CD4-positive, alpha-beta T cell treated with Interleukin-17A for 4 hours (primary cell): ENCODE measurements at places on chromosomes 16 and 17.

DNA sequence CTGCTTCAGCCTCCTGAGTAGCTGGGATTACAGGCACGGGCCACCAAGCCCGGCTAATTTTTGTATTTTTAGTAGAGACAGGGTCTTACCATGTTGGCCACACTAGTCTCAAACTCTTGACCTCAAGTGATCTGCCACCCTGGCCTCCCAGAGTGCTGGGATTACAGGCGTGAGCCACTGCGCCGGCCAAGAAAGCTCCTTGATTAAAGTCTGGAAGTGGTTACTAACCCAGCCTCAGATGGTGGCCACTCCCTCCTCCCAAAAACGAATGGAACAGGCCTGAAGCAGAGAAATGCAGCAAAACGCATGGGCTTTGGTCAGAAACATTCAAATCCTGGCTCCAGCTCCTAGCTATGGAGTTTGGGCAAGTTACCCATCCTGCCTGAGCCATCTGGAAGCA is 11.3 kb downstream of the FKBP10 start:
- no peak for DNase-seq

DNA sequence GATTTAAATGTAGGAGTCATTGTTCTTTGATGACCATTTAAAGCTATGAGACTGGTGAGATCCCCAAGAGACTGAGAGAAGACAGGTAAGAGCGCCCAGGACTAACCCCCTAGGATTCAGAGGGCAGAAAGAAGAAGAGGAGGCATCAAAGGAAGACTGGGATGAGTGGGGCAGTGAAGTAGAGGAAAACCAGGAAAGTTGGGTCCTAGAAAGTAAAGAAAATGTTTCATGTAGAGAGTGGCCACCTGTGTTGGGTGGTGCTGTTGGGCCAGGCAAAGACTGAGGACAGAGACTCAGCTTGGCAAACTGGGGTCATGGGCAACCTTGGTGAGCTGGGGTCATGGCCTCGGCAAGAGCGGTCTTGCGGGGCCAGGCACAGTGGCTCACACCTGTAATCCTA is 1.3 kb upstream of the HAP1 start:
- DNase-seq: no peak

DNA sequence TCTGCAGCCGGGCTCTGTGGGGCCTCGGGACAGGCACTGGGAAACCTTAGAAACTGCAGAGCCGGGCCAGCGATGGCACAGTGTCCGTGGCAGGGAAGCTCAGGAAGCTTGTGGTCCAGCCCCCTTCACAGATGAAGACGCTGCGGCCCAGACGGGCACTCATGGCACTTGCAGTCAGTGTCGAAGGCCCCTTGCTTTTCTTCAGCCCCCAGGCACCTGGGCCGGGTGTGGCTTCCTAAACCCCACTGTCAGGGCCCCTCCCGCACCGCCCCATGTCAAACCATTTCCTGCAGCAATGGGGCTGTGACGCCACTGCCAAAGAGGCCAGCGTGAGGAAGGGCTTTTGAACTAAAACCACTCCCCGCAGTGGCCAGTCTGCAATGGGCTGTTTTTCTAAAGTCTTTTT is 164.0 kb downstream of the LAT start:
- DNase-seq: peak; percentile 86

GRCh38 chr16:82991410-82991809 is 364.6 kb downstream of the CDH13 start:
- no peak for DNase-seq

DNA sequence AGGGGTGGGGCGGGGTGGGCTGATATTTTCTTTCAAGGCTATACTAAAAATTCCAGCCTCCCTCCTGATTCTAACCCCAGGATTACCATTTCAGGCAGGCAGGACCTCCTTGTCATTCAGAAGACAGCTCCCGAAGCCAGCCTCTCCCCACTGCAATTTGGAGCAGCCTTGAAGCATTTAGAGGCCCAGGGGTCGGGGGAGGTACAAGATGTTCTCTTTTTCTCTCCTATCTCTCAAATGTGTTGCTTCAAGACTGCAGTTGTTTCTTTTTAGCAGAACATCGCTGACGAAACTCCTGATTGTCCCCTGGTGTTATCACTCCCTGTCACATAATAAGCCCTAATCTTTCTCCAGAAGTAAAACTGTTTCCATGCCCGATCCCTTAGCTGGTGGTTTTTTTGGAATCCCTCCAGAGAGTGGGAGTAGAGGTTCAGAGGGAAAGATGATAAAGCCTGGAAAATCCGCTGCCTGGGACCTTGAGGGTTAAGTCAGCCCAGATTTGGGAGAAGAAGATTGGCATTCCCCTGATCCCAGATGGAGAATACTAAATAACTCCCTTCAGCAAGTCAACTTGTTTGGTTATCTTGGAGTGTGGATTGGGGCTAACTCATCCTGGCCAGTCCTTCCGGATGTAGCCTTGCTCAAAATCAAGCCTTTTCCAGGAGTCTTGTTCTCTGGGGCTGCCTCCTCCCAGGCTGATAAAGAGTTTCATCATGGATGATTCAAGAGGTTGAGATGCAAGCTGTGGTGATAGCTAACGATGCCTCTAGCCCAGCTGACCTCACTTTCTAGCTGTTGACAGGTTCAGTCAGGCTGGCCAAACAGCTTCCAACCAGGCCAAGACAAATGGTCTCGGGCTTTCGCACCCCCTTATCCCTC is 71.3 kb downstream of the SOX9 start:
- no peak for DNase-seq

DNA sequence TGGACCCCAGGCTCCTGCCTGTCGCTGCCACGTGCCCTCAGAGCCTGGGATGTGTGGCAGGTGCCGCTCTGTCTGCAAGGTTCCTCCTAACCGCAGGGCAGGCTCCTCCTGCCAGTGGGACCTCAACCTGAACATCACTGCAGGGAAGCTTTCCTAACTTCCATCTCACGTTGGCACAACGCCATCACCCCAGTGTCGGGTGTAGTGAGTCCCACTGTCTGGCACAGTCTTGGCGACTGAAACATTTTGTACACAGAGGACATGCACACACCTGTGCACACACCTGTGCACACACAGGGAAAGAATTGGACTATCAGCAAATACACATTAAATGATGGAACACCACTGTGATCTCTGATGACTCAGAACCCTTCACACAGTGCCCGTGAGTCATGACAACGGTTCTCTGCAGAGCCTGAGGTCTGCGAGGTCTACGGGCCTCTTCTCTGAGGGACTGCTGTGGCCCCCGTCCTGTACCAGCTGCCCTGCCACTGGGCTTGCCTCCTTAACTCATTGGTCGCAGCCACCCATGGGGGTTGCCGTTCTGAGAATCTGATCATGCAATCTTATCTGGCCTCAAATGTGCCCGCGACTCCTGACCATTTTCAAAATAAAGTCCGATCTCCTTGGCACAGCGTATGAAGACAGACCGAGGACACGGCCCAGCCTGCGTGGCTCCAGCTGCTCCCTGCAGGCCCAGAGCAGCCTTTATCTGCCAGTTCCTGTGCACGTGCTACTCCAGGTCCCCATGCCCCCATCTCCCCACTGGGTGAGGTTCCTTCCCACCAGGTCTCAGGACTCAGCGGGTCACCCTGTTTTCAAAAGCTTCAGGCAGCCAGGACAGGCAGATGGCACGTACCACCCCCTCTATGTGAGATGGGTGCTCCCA is 7.6 kb downstream of the CCDC57 start:
- peak; percentile 52 for DNase-seq

- DNase-seq: peak; percentile 49
Observed at GRCh38 chr17:50863221-50863843, 2.8 kb downstream of the TOB1 start.

- no peak for DNase-seq
Observed at GRCh38 chr17:5065227-5065744, 13.0 kb upstream of the ZFP3 start.

DNA sequence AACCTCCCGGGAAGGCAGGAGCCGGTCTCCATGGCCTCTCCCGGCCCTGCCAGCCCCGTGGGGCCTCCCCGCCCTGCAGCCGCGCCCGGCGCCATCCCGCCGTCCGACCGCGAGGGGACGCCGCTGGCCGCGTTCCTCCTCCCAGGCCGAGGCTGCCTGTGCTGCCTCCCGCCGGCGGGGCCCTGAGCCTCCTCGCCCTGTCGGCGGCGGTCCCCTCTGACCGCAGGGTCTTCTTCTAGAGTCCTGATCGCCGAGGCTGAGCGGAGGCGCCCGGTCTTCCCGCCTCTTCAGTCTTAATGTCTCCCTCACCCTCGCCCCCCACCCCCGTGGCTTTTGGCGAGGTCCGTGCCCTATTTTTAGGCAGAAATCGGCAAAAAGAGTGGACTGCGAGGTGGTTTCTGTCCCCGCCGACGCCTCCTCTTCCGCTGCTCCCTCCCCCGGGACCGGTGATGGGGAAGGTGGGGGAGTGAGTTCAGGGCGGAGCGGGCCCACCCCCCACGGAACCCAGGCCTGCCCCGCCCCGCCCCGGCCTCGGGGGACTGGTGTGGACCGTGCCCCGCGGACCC is 794 bp upstream of the CPNE7 start:
- peak; percentile 70 for DNase-seq

DNA sequence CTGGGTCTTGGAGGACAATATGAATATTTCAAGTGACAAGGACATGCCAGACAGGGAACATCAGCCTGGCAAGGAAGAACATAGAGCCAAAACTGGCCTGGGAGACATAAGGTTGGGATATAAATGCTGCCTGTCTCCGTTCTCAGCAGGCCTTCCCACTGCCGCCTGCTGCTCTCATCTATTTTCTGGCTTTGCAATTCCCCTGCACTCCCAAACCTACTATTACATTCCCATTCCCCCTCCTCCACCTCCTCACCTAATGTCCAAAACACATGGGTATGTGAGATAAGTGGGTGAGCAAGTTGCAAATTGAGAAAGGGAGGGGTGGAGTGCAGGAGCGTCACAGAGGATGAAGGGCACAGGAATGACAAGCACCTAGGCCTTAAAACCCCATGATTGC is 244.3 kb upstream of the CDH8 start:
- no peak for DNase-seq

DNA sequence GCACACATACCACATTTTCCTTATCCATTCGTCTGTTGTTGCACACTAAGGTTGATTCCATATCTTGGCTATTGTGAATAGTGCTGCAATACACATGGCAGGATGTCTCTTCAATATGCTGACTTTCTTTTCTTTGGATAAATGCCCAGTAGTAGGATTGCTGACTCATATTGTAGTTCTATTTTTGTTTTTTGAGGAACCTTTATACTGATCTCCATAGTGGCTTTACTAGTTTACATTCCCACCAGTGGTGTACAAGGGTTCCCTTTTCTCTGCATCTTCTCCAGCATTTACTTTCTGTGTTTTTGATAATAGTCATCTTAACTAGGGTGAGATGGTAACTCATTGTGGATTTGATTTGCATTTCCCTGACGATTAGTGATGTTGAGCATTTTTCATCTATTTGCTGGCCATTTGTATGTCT is 118.1 kb downstream of the STXBP4 start:
- DNase-seq: no peak

DNA sequence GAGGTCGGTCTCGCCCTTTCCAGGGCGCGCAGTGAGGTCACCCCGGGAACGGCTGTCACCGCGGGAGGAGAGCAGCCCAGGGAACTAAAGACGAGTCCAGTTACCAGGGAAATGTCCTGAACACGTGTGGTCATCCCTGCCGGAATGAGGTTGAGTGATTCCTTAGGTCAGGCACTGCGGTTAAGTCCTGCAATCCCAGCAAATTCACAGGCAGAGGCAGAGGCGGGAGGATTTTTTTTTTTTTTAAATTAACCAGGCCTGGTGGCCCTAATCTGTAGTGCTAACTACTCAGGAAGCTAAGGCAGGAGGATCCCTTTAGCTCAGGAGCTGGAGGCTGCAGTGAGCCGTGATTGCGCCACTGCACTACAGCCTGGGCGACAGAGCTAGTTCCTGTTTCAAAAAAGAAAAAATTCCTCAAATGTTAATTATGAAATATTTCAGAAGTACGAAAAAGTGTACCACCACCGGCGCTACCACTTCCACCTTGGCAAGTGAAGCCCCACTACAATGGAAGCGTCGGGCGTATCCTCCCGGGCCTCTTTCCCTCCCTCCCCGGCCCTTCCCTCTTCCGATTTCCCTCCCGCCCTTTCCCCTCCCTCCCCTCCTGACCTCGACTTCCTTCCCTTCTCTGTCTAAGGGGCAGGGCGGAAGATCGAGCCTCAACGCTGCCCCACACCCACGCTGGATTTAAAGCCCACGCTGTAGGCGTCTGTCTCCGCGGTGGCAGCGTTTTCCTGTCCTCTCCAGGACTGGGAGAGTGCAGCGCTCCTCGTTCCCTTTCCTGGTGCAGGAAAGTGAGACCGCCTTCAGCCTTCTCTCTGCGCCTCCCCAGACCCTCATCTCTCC is 27.3 kb downstream of the SLFN11 start:
- DNase-seq: peak; percentile 53

GRCh38 chr17:77320485-77321256 is 179.9 kb downstream of the SEC14L1 start:
- DNase-seq: no peak

GRCh38 chr17:41655611-41656111 is 31.3 kb upstream of the KRT17 start:
- DNase-seq: no peak

DNA sequence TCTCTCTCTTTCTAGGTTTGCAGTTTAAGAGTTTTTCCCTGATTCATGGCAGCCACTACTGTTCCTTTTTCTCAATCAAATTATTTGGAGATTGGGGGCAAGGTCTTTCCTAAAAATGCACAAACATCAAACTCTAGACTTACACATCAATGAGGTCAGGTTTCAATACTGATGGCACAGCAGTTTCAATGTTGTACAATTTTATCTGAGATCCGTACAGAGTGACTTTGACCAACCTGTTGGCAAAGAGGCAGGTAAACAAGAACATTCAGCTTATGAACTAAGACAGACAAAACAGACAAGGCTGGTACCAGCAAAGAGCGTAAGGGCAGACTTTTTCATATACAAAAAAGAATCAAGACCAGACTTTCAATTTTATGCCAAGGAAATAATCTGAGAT is 58.0 kb upstream of the GSG1L start:
- no peak for DNase-seq
